Upper lobe of right lung (tissue), 1 donor: ENCODE measurements at places on chromosomes 12 and 14.

- no peaks in the 10 kb centered on the region for H3K27me3 ChIP-seq
- DNase-seq = no peak
- H3K27ac ChIP-seq = no peak overlapping the region
- no peaks in the 10 kb centered on the region for H3K36me3 ChIP-seq
- no peak overlapping the region for H3K4me3 ChIP-seq
These were observed 31.3 kb upstream of the KCNA5 start for GRCh38 chr12:5012337-5012736.

- H3K36me3 ChIP-seq = no peaks in the 10 kb centered on the region
- no peak overlapping the region for H3K27ac ChIP-seq
- no peak for DNase-seq
- H3K27me3 ChIP-seq = no peaks in the 10 kb centered on the region
These were observed 192.6 kb upstream of the BCL2L14 start for GRCh38 chr12:11877869-11878780.

GRCh38 chr12:110224379-110225304, 56.4 kb upstream of the ATP2A2 start:
- no peaks in the 10 kb centered on the region for H3K27me3 ChIP-seq
- peak overlapping the region; percentile 11 for H3K4me3 ChIP-seq
- DNase-seq = no peak
- peak overlapping the region; percentile 59 for H3K27ac ChIP-seq

GRCh38 chr12:114611145-114612018, 72.6 kb downstream of the TBX3 start:
- no peak for DNase-seq
- H3K27ac ChIP-seq = no peak overlapping the region
- no peaks in the 10 kb centered on the region for H3K36me3 ChIP-seq
- no peak overlapping the region for H3K4me3 ChIP-seq

DNA sequence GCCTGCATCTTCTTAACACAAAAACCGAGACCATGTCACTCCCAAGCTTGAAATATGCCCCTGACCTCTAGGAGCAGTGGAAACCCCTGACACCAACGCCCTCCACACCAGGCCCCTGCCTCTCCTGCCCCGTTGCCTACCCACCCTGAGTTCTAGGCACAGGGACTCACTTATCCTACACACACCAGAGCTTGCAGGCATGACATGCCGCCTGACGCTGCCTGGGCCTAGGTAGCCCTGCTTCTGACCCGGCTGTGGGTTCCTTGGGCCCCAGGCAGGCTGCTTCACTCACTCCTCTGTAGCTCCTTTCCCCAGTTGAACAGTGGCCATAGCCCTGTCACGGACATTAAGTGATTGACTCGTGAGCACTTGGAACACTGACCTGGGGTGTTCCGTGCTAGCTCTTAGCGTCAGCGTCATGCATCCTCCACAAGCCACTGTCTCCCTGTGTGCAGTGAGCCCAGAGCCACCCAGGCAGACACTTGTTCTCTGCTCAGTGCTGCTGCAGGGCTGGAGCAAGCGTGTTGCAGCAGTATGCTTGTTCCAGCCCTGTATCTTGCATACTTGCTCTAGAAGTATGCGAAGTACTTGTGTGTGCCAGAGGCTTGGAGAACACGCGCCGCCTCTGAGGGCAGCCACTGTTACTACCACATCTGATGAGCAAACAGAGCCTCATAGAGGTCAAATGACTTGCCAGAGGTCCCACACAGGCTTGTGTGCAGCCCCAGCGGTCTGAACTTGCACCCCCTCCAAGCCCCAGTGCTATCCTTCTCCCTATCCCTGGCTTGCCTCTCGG, 15.6 kb downstream of the OTUB2 start:
- H3K27ac ChIP-seq = no peak overlapping the region
- peaks cover 13% of the 10 kb centered on the region for H3K4me1 ChIP-seq
- peaks cover 23% of the 10 kb centered on the region for H3K36me3 ChIP-seq
- DNase-seq = peak; percentile 77

DNA sequence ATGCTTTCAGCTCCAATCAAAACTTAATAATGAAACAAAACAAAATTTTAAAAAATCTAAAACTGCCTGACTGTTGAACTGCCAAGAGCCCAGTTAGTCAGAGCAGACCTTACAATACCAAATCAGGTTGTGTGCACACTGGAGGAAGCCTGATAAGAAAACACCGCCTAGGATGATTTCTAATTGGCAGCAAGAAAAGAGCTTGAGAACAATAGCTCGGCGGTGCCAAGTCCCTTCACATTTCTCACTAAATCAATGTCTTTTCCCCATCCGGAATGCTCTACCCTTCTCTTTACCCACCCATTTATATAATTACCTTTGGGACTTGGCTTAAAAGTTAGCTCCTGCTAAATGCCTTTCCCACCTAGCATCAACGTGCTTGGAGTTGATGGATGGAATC, 256.7 kb downstream of the C12orf75 start:
- H3K27ac ChIP-seq = no peak overlapping the region
- no peak overlapping the region for H3K4me3 ChIP-seq
- no peak for DNase-seq
- no peaks in the 10 kb centered on the region for H3K36me3 ChIP-seq
- no peaks in the 10 kb centered on the region for H3K27me3 ChIP-seq
- no peaks in the 10 kb centered on the region for H3K4me1 ChIP-seq

DNA sequence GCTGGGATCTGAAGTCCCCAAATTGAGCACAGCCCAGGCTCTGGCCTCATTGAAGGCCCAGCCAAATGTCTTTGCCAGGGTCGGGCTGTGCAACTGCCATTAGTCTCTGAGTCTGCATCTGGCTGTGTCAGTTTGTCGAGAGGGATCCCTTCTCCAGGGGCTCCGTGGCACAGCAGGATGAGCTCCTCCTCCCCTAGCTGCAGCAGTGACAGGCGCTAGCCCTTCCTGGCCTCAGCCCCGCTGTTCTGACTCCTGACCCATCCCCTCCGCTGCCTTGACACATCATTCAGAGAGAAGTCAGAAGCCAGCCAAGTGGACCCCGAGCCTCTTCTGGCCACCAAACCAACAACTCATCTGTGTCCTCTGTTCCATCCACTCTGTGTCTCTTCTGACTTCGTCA, 188.3 kb downstream of the CALM1 start:
- no peaks in the 10 kb centered on the region for H3K27me3 ChIP-seq
- H3K4me1 ChIP-seq = no peaks in the 10 kb centered on the region
- H3K27ac ChIP-seq = no peak overlapping the region
- no peak overlapping the region for H3K4me3 ChIP-seq
- DNase-seq = peak; percentile 52

GRCh38 chr12:55642669-55643068, 6.0 kb downstream of the OR10P1 start:
- peaks cover 4% of the 10 kb centered on the region for H3K4me1 ChIP-seq
- H3K27ac ChIP-seq = peak overlapping the region; percentile 63
- no peak overlapping the region for H3K4me3 ChIP-seq
- DNase-seq = no peak
- no peaks in the 10 kb centered on the region for H3K27me3 ChIP-seq
- no peaks in the 10 kb centered on the region for H3K36me3 ChIP-seq

GRCh38 chr12:127559349-127560040, 707.5 kb upstream of the TMEM132C start:
- H3K4me1 ChIP-seq = peaks cover 5% of the 10 kb centered on the region
- H3K27ac ChIP-seq = no peak overlapping the region
- no peak for DNase-seq
- no peak overlapping the region for H3K4me3 ChIP-seq
- no peaks in the 10 kb centered on the region for H3K27me3 ChIP-seq

- no peaks in the 10 kb centered on the region for H3K36me3 ChIP-seq
- no peaks in the 10 kb centered on the region for H3K27me3 ChIP-seq
- peak overlapping the region; percentile 45 for H3K27ac ChIP-seq
- peaks cover 40% of the 10 kb centered on the region for H3K4me1 ChIP-seq
- DNase-seq = no peak
These were observed 8.5 kb downstream of the RARG start for GRCh38 chr12:53223389-53224060.

DNA sequence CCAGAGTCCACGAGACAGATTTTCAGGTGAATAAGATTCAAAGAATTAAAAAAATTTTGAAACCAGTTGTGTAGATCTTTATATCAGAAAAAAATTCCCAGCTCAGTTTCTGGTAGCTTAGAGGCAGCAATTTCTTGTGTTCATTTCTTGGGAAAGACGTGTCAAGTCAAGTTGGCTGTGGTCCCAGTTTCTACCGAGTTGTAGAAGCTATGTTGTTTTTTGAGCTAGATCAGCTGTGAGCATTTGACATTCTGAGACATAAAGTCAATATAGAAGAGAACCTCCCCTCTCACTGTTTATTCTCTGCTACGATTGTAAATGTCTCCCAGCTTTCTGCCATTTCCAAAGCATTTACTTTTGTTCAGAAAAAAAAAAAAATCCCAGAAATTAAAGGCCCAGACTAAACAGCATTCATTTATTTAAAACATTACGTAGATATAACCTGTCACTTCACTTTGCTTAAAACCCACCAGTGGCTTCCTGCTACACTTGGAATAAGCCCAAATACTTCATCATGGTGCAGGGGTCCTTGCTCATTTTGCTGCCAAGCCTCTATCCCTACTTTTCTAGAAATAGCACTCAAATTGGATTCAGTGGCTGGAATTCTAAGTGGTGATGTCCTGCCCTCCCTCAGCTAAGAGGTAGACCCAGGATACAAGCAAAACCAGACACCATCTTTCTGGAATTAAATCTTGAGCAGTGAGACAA, 20.6 kb upstream of the PYGL start:
- no peak overlapping the region for H3K27ac ChIP-seq
- H3K36me3 ChIP-seq = no peaks in the 10 kb centered on the region
- no peaks in the 10 kb centered on the region for H3K27me3 ChIP-seq
- no peak overlapping the region for H3K4me3 ChIP-seq
- peaks cover 12% of the 10 kb centered on the region for H3K4me1 ChIP-seq
- DNase-seq = no peak

- H3K27me3 ChIP-seq = no peaks in the 10 kb centered on the region
- peak overlapping the region; percentile 65 for H3K27ac ChIP-seq
- DNase-seq = no peak
These were observed 64.3 kb downstream of the PPP2R5C start for GRCh38 chr14:101825797-101826196.

GRCh38 chr14:37081856-37082255, 90.5 kb downstream of the SLC25A21 start:
- no peak for DNase-seq
- H3K27ac ChIP-seq = no peak overlapping the region
- H3K4me3 ChIP-seq = no peak overlapping the region
- no peaks in the 10 kb centered on the region for H3K4me1 ChIP-seq
- H3K27me3 ChIP-seq = no peaks in the 10 kb centered on the region
- no peaks in the 10 kb centered on the region for H3K36me3 ChIP-seq

DNA sequence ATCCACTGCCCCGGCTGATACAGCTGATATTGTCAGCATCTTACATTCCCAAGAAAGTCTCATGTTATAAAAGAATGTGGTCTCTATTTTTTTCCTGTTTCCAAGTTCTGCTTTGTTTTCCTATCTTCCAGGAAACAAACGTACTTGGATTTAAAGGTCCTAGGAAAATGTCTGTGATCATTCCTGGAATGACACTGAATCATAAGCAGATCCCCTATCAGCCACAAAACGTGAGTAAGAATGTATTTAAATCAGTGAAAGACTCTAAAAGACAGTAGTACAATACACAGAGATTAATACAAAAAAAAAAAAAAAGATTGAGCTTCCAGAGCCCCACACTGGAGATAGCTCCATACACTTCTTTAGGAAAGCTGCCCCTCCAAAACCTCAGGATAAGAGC, 21.7 kb upstream of the TEAD4 start:
- H3K36me3 ChIP-seq = peaks cover 65% of the 10 kb centered on the region
- no peak overlapping the region for H3K27ac ChIP-seq
- H3K27me3 ChIP-seq = no peaks in the 10 kb centered on the region
- no peaks in the 10 kb centered on the region for H3K4me1 ChIP-seq
- DNase-seq = no peak
- H3K4me3 ChIP-seq = no peak overlapping the region

DNA sequence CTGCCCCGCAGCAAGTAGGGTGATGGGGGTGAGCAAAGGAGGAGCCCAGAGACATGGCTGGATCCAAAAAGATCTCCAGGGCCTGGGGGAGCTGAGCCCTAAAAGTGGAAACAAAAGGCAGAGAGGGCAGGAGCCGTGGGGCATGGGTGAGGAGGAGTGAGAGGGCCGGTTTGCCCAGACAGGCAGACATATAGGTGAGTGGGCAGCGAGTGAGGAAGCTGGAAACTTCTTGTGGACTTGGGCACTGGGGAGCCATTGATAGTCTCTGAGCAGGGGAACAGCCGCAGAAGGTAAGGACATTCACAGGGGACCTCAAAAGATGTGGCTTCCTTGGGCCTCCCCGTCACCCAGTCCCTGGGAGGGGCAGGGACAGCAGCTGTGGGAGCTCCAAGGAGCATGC, 16.8 kb upstream of the TMEM119 start:
- H3K36me3 ChIP-seq = no peaks in the 10 kb centered on the region
- no peak for DNase-seq
- H3K4me3 ChIP-seq = no peak overlapping the region
- H3K4me1 ChIP-seq = peaks cover 29% of the 10 kb centered on the region
- no peak overlapping the region for H3K27ac ChIP-seq

DNA sequence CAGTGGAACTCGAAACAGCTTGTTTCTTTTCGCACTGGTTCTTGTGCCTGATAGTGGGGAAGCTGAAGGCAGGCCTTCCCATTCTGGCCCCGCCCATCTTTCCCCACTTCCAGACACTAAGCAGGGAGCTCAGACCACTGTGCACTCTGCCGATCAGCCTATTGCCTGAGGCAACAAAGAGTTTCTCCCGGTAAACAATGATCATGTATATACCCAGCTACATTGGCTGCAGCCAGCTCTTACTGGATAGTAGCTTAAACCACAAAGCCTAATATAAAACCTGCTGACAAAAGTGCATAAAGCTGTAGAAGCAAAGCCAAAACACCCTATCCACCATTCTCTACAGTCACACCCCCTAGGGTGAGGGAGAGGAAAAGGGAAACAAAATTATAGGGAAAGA, 24.7 kb upstream of the GLIPR1 start:
- H3K36me3 ChIP-seq = no peaks in the 10 kb centered on the region
- no peak for DNase-seq
- H3K4me3 ChIP-seq = no peak overlapping the region
- H3K27me3 ChIP-seq = no peaks in the 10 kb centered on the region
- no peaks in the 10 kb centered on the region for H3K4me1 ChIP-seq
- no peak overlapping the region for H3K27ac ChIP-seq

DNA sequence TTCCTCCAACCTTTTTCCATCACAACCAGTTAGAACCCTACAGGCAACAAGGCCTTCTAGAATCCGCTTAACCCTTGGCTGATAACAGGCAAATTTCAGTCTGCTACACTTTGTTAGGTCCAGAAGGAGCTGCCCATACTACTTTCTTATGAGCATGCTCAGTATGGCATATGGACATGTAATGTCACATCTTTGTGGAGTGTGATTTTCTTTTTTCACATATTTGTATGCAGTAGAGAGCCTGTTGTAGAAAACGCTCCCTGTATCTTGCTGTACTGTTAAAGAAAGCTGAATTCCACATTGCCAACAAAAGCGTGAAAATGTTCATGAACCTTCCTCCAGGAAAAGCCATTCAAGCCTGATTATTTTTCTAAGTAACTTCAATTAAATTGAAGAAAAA, 196.5 kb downstream of the SLC41A2 start:
- H3K27ac ChIP-seq = no peak overlapping the region
- no peaks in the 10 kb centered on the region for H3K27me3 ChIP-seq
- no peak overlapping the region for H3K4me3 ChIP-seq
- no peaks in the 10 kb centered on the region for H3K4me1 ChIP-seq
